Naive thymus-derived CD4-positive, alpha-beta T cell (primary cell): ENCODE measurements at places on chromosomes 6 and 20. TPM values are rescaled to one million over a fixed set of nuclear protein-coding genes. Genes with fewer than 3 reads are reported as not detected.
A peak's percentile ranks its signal among the peaks of the same experiment; 100 is the strongest.

The OR2H1 gene
- total RNA-seq: not detected

The DPM1 gene
- total RNA-seq: 34.0 TPM

The OTOR gene
- not detected for total RNA-seq

- DNase-seq: no peak
Observed at GRCh38 chr6:3811191-3811590, 38.0 kb upstream of the FAM50B start.

DNA sequence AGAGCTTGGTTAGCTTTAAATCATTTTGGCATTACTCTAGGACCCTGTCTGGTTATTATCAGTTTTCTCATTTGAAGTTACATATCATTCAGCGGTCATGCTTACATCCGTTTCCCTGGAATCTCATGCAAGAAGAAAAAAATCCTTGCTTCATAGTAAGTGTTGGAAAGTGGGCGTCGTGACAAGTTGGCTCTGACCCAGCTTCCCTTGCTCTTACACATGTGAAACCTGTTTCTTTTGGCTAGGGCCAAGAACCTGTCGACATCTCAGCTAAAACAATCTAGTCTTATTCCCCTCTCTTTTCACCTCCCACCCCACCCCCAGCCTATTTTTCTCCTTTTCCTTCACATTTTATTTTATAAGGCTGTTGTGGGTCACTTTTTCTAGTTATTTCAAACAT is 45.5 kb downstream of the ANKS1A start:
- DNase-seq: no peak

GRCh38 chr6:156396068-156396771 is 381.0 kb upstream of the ARID1B start:
- DNase-seq: peak; percentile 67
